Endodermal cell (in vitro differentiated cells): ENCODE measurements at places on chromosomes 2 and 18. TPM values are rescaled to one million over a fixed set of nuclear protein-coding genes. Genes with fewer than 3 reads are reported as not detected.

GRCh38 chr2:39390216-39390615, 46.9 kb downstream of the MAP4K3 start:
- no peak overlapping the region for H3K27ac ChIP-seq
- H3K36me3 ChIP-seq = peaks cover 3% of the 10 kb centered on the region

GRCh38 chr2:104052356-104052755, 801.6 kb upstream of the POU3F3 start:
- no peak for DNase-seq
- no peaks in the 10 kb centered on the region for H3K27me3 ChIP-seq
- H3K27ac ChIP-seq = no peak overlapping the region
- H3K36me3 ChIP-seq = no peaks in the 10 kb centered on the region

DNA sequence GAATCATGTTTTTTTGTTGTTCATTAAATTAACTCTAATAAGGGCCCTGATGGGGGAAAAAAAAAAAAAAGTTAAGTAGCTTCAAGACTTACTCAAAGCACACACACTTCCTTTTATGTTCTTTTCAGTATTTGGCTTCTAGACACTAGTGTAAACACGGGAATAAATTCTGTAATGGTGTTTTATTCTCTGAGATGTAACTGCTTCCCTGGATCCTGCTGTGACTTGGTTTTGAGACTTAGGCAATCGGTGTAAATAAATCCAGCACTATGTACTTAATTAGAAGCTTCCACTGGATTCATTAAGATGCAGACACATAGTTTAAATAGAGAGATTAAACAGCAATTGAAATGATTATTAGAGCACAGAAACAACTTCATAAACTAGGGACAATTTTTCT, 26.1 kb upstream of the AP1S3 start:
- peaks cover 5% of the 10 kb centered on the region for H3K4me1 ChIP-seq
- no peak overlapping the region for H3K4me3 ChIP-seq
- no peak overlapping the region for H3K27ac ChIP-seq

The C2orf72 gene
- 3.9 to 11.6 TPM (median 5.3 TPM) in 3 replicates for total RNA-seq

The NIF3L1 gene
- 35.0 to 60.3 TPM (median 59.4 TPM) in 3 replicates for total RNA-seq

The CIB4 gene
- not detected in 3 replicates for total RNA-seq

- no peaks in the 10 kb centered on the region for H3K4me1 ChIP-seq
- no peak overlapping the region for H3K27ac ChIP-seq
- H3K4me3 ChIP-seq = no peak overlapping the region
- DNase-seq = no peak
- H3K27me3 ChIP-seq = no peaks in the 10 kb centered on the region
These were observed 209.8 kb downstream of the GBX2 start for GRCh38 chr2:235958221-235958930.
